Effector memory CD4-positive, alpha-beta T cell (primary cell): ENCODE measurements at places on chromosomes 3 and 15.

GRCh38 chr3:190586631-190587011, 72.7 kb downstream of the IL1RAP start:
- H3K4me3 ChIP-seq: no peak overlapping the region
- no peaks in the 10 kb centered on the region for H3K36me3 ChIP-seq
- H3K4me1 ChIP-seq: no peaks in the 10 kb centered on the region

DNA sequence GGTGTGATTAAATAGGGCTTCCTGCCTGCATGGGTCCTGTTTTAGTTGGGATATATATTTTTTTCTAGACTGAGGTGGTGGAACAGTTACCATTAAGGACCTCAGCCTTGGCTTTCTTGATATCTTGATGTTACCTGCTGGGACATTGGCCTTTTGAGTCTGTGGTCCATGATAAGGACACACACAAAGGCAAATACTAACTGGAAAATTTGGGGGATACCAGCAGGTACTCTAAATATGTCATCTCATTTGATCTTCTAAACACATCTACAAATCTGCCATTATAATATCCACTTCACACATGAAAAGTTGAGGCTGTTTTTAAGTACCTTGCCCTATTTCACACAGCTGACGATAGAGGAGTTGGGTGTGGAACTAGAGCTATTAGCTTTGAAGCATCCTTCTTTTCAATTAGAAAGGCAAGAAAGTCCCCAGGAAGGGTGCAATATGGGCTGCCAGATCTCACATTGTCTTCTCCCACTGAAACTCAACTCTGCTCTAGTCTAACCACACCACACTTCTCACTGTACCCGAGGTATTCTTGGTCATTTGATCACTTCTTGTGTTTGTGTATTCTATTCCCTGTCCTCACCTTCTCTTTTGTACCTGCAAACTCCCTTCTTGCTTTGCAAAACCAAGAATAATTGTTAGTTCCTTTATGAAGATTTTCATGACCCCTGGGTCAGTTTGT, 288.3 kb upstream of the ICE2 start:
- no peaks in the 10 kb centered on the region for H3K4me1 ChIP-seq

DNA sequence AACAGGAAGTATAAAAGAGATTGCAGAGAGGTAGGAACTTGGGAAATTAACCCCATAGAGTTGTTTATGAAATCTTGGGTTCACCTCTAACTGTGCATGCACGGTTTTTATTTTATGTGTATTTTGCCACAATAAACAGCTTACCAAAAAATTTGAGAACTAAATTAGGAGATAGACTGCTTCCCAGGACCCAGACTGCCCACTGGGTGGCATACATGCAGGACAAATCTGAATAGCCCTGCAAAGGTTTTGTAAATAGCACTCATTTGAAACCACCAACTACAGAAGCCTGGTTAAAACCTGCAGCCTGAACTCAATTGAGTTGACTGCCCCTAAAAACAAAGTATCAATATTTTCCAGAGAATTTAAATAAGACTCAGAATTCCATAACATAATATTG, 96.4 kb upstream of the SLCO2A1 start:
- no peaks in the 10 kb centered on the region for H3K4me1 ChIP-seq
- H3K36me3 ChIP-seq: no peaks in the 10 kb centered on the region
- H3K27me3 ChIP-seq: no peaks in the 10 kb centered on the region
- H3K4me3 ChIP-seq: no peak overlapping the region

GRCh38 chr3:110343945-110344344, 727.7 kb upstream of the NECTIN3 start:
- no peak overlapping the region for H3K4me3 ChIP-seq
- H3K4me1 ChIP-seq: no peaks in the 10 kb centered on the region

DNA sequence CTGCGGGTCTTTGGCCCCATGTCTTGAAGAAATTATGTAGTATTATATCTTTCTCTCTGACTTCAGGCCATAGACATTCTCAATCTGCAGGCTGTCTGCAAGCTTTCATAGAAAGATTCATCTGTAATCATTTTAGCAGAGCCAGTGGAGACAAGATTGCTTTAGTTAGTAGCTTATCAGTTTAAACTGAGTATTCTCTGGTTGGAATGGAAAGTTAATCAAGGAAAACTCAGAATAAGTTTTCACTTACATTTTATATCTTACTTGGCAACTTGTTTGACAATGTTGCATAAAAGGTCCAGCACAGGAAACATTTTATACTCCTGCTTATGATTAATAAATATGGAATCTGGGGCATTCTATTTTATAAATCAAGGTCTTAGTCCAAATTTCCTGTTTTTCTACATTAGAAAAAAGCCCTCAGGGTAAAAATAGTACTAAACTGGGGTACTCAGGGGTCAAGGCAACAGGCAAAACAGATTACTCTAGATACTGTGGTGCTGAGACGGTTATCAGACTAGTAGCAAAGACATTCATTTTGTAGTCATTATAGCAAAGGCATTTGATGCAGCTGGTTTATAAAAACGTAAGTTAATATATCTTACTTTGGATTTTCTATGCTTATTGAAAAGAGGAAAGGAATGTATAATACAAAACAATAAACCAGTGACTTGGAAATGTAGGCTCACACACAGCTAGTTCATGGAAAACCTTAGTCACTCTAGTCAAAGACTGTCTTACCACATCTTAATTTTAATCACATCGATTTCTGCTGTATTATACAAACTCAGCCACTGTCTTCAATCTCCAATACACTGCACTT, 45.2 kb upstream of the FILIP1L start:
- no peaks in the 10 kb centered on the region for H3K27me3 ChIP-seq
- H3K36me3 ChIP-seq: no peaks in the 10 kb centered on the region
- H3K4me3 ChIP-seq: no peak overlapping the region
- H3K4me1 ChIP-seq: no peaks in the 10 kb centered on the region
- no peak for DNase-seq
- H3K27ac ChIP-seq: no peak overlapping the region

- no peaks in the 10 kb centered on the region for H3K27me3 ChIP-seq
- H3K4me3 ChIP-seq: no peak overlapping the region
- H3K36me3 ChIP-seq: no peaks in the 10 kb centered on the region
- DNase-seq: no peak
- no peak overlapping the region for H3K27ac ChIP-seq
Observed at GRCh38 chr3:37891227-37891626, 29.5 kb downstream of the CTDSPL start.

GRCh38 chr15:80588801-80589200, 106.3 kb upstream of the ABHD17C start:
- no peaks in the 10 kb centered on the region for H3K4me1 ChIP-seq
- no peak overlapping the region for H3K4me3 ChIP-seq
- H3K27ac ChIP-seq: no peak overlapping the region
- H3K36me3 ChIP-seq: no peaks in the 10 kb centered on the region
- no peak for DNase-seq

DNA sequence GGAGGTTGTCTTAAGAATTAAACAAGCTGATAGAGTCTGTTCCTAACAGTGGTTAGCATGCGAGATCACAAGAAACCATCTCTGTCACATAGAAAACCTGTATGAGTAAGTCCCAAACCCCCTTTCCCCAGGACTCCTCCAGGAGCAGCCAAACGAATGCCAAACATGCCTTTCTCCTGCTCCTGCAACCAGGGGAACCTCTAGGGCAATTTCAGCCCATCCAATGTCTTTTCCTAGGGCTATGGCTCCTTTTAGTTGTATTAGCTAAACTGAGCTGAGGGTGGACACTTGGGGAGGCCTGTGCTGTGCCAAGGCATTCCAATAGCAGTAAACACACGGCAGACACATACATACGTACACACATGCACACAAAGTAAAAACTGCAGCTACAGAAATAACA, 36.5 kb upstream of the TIMP4 start:
- no peak overlapping the region for H3K4me3 ChIP-seq
- H3K36me3 ChIP-seq: no peaks in the 10 kb centered on the region
- no peak for DNase-seq

DNA sequence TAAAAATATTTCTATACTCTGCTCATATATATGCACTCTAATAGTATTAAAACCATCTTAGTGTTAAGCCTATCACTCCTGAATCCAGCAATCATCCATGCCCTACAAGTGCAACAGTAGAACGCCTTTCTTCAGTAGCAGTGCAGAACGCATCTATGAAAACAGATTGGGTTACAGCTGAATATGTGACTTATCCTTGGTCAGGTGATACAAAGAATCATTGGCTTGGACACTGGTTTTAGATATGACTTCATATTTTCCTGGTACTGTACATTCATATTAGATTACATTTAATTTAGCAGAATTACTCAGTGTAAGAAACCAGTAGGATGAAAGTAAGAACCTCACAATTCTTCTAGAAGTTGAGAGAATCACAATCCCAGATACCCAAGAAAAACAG, 43.3 kb downstream of the ZNF106 start:
- H3K27me3 ChIP-seq: no peaks in the 10 kb centered on the region
- DNase-seq: no peak
- peaks cover 51% of the 10 kb centered on the region for H3K36me3 ChIP-seq
- no peak overlapping the region for H3K4me3 ChIP-seq

GRCh38 chr15:77226652-77227051, 155.7 kb upstream of the TSPAN3 start:
- no peak overlapping the region for H3K27ac ChIP-seq
- no peaks in the 10 kb centered on the region for H3K27me3 ChIP-seq
- H3K36me3 ChIP-seq: no peaks in the 10 kb centered on the region
- no peaks in the 10 kb centered on the region for H3K4me1 ChIP-seq

GRCh38 chr15:77607894-77608261, 24.8 kb downstream of the LINGO1 start:
- no peaks in the 10 kb centered on the region for H3K4me1 ChIP-seq
- no peak overlapping the region for H3K27ac ChIP-seq
- H3K4me3 ChIP-seq: no peak overlapping the region
- DNase-seq: no peak
- H3K27me3 ChIP-seq: no peaks in the 10 kb centered on the region

GRCh38 chr3:57855281-57855680, 99.2 kb downstream of the SLMAP start:
- H3K4me3 ChIP-seq: no peak overlapping the region
- no peak overlapping the region for H3K27ac ChIP-seq
- no peak for DNase-seq
- H3K4me1 ChIP-seq: no peaks in the 10 kb centered on the region
- H3K27me3 ChIP-seq: no peaks in the 10 kb centered on the region
- H3K36me3 ChIP-seq: peaks cover 21% of the 10 kb centered on the region

DNA sequence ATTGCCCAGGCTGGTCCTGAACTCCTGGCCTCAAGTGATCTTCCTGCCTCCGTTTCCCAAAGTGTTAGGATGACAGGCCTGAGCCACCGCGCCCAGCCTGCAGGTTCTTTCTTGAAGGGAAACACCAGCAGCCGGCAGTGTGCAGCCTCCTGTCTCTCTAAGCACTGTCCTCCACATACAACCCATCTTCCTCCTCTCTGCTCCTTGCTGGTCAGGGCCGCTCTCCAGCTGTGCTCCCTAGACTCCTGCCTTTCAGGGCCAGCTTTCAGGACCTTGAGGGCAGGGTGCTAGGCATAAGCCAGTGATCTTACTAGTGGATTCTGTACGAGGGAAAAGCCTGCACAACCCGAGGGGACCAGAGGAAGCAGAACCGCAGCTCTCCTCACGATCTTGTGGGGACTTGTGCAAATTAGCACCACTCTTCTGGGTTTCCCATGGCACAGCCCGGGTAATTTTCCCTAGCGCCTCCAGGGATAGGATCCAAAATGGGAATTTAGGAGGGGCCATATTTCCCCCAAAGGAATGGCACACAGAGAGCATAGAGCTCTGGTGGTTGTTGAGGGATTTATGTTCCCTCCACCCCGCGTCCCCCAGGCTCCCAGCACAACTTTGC, 18.2 kb upstream of the CORO2B start:
- no peak overlapping the region for H3K27ac ChIP-seq
- no peak overlapping the region for H3K4me3 ChIP-seq
- H3K4me1 ChIP-seq: peaks cover 8% of the 10 kb centered on the region
- DNase-seq: no peak
- no peaks in the 10 kb centered on the region for H3K36me3 ChIP-seq

DNA sequence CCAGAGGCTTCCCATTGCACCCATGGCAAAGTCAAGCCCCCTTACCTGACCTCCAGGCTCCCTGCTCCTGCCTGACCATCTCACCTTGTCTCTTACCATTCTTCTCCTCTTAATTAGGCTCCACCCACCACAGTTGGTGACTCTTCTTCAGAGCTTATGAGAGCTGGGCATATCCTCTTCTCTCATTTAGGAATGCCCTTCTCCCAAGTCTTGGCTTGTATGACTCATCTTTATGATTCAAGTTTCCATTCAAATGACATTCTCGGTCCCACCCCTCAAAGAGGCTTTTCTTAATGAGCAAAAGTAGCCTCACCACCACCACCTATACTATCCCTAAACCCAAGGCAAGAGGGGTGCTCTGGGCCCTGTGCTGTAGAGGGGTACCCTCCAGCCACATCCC, 55.3 kb upstream of the NUDT16 start:
- no peak overlapping the region for H3K4me3 ChIP-seq
- H3K27me3 ChIP-seq: no peaks in the 10 kb centered on the region
- H3K27ac ChIP-seq: no peak overlapping the region

- no peaks in the 10 kb centered on the region for H3K36me3 ChIP-seq
- H3K4me1 ChIP-seq: no peaks in the 10 kb centered on the region
- no peak for DNase-seq
- H3K4me3 ChIP-seq: no peak overlapping the region
- no peak overlapping the region for H3K27ac ChIP-seq
Observed at GRCh38 chr3:68139897-68140296, 485.5 kb upstream of the SUCLG2 start.
